Natural killer cell treated with Interleukin-12 subunit alpha and Interleukin-12 subunit beta and Interleukin-15 and Interleukin-18, amount 100 ng/mL, for 72 hours (primary cell): ENCODE measurements at places on chromosomes 12 and 14.
A peak's percentile ranks its signal among the peaks of the same experiment; 100 is the strongest.

GRCh38 chr14:57549016-57549564 lies 55.4 kb upstream of the CCDC198 start:
- no peak for DNase-seq

DNA sequence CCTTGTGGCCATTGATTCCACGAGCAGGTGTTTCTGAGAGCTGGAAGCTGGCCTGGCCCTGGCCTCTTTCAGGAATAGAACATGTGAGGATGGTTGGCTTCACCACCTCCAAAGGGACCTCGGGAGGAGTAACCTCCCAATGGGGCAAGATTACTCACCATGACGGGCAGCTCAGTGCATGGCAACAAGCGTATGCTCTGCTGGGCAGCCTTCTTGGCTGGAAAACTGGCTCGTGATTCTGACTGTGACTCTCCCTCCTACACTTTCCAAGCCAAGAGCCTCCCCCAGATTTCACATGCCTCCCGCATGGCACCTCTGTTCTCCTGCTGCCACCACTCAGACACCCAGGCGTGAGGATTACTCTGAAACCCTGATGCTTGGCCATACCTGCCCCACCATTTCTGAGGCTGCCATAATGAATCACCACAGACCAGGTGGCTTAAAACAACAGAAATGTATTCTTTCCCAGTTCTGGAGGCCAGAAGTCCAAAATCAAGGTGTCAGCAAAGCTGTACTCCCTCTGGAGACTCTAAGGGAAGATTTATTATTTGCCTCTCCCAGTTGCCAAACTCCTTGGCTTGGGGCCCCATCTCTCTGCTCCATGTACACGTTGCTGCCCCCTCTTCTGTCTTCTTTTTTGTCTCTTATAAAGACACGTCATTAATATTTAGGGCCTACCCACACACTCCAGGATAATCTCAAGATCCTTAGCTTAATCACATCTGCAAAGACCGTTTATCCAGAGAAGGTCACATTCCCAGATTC lies 215.9 kb downstream of the CHST11 start:
- DNase-seq = peak; percentile 58

DNA sequence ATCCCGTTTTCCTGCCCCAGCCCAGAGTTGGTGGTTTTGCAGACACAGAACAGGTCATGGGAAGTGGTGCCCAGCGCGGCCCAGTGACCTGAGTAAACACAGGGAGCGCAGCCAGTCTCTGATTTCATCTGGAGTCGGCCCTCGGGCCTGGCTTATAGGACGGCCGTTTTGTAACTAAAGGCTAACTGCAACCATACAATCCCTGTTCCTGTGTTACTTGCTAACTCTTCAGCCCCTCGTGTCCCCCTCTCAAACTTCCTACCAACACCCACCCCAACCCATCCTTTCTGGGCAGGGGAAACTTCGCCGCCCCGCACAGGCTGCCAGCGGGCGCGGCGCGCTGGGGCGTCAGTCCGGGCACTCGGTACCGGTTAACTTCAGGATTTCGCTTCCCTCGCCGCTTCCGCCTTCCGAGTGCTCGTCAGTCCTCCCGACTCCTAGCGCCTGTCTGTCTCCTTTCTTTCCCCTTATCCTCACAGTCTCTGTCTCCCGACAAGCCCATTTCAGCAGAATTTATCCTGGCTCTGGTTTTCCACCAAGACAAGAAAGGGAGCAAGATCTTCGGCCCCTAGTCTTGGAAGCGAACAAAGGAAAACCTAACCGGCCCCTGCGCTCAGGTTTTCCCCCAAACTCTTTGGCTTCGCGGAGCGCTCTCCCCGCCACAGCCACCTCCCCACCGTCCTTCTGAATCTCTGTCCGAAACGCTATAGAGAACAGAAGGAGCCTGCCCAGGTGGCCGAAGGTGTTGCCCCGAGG lies 2.0 kb downstream of the SIX1 start:
- DNase-seq = no peak

GRCh38 chr12:93572712-93573551 lies 457 bp downstream of the SOCS2 start:
- no peak for DNase-seq

- DNase-seq = peak; percentile 82
Observed at GRCh38 chr14:72420749-72421474, 473.0 kb downstream of the DPF3 start.

GRCh38 chr14:53032838-53033390 lies 82.1 kb upstream of the FERMT2 start:
- DNase-seq = no peak

DNA sequence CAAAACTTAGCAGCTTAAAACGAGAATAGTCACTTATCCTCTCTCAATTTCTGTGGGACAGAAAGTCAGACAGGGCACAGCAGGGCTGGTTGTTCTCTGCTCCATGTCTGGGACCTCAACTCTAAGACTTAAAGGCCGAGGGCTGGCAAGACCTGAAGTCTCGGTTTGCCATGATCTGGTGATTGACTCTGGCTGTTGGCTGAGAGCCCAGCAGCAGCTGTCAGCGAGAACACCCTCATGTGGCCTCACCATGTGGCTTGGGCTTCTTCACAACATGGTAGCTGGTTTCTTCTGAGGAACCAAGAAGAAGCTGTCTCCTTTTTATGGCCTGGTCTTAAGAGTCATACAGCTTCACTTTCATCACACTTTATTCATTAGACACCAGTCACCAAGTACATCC lies 1.7 kb upstream of the VASH1 start:
- no peak for DNase-seq

GRCh38 chr12:77999074-77999715 lies 168.5 kb downstream of the NAV3 start:
- no peak for DNase-seq

GRCh38 chr12:95458761-95459160 lies 15.2 kb upstream of the METAP2 start:
- no peak for DNase-seq

GRCh38 chr12:98002887-98003493 lies 512.4 kb upstream of the TMPO start:
- no peak for DNase-seq

- DNase-seq = no peak
Observed at GRCh38 chr12:69404851-69405565, 45.5 kb downstream of the YEATS4 start.

- DNase-seq = no peak
Observed at GRCh38 chr14:31788340-31788739, 227.1 kb downstream of the NUBPL start.

DNA sequence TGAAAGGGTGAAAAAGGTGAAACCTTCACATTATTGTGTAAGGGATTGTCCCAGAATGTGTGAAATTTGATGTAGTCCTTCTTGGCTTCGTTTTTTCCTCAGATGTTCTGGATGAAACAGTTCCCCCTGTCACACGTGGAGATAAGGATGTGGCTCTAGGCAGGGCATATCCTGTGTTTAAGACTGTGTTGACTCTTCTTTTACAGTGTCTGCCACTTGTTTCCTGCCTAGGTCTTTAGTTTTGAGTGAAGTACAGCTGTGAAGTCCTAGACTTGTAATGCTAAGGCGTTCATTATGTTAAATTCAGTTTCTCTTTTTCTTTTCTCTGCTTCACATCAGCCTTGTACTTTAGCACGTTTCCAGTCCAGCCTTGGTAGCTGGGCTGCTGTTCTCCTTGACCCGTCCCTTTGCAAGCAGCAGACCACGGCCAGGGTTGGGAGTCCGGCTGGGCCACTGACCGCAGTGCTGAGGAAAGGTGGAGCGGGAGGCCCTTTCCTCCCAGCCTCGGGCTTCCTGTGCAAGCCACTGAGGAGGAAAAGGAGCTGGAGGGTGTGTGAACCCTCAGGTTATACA lies 59.1 kb downstream of the RASSF3 start:
- peak; percentile 67 for DNase-seq

DNA sequence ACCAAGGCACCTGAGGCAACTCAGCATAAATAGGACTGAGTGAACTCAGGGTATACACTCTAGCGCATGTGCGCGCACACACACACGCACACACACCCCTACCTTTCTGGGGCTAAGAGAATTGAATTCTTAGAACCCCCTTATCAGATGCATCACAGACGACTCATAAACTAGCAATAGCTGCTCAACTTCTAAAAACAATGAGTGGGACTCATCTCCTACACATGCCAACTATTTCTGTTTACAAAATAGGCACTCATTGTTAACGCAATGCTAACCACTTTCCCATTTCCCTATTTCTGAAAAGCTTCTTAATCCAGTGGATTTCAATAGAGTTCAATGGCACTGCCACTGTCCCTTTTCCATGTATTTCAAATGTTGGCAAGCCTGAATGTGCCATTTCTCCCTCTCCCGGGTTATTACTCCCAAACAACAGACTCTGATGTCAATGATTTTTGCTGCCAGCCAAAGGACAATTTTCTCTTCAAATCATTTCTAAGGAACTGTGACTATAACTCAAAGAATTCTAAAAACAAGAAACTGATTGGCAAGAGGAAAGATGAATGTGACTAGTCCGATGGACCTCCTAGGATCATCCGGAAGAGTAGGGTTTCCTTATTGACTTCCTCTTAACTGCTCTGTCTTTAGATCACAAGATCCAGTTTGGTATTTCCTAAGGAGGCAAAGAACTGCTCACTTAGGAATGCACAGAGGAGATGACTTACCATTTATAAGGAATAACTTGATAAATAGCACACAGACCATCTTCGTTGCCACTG lies 48.8 kb downstream of the SLC38A1 start:
- DNase-seq = no peak

GRCh38 chr12:68924546-68924945 lies 8.4 kb downstream of the CPM start:
- no peak for DNase-seq

- DNase-seq = no peak
Observed at GRCh38 chr12:107288414-107289127, 195.2 kb upstream of the CRY1 start.

DNA sequence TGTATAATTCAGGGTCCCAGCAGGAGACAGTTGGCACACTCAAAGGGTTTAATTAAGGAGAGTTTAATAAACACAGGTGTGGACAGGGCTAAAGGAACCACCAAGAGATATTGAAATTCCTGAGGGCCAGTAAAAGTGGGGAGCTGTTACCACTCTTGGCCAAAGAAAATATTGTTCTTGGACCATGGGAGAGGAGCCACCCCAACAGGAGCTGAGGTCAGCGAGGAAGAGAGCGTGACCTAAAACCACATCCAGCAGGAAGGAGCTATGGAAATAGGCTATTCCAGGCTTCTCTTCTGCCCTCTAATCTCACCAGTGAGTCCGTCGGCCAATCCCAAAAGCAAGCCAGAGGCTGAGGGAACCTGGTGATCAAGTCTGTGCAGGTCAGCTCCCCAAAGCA lies 390.8 kb downstream of the MED13L start:
- DNase-seq = no peak

DNA sequence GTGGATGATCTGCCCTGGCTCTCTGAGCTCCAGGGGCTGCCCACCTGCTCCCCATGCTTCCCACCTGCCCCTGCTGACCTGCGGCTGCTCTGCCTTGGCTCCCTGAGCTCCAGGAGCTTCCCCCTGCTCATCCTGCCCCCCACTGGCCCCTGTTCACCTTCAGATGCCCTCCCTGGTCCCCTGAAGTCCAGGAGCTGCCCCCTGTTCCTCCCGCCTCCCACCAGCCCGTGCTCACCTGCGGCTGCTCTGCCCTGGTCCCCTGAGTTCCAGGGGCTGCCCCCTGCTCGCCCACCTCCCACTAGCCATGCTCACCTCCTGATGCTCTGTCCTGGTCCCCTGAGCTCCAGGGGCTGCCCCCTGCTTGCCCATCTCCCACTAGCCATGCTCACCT lies 219.7 kb downstream of the TMEM121 start:
- no peak for DNase-seq

- no peak for DNase-seq
Observed at GRCh38 chr14:100644784-100645183, 57.6 kb upstream of the BEGAIN start.

- peak; percentile 82 for DNase-seq
Observed at GRCh38 chr14:100645196-100645981, 58.2 kb upstream of the BEGAIN start.

- DNase-seq = no peak
Observed at GRCh38 chr12:1501695-1502378, 92.5 kb downstream of the FBXL14 start.

DNA sequence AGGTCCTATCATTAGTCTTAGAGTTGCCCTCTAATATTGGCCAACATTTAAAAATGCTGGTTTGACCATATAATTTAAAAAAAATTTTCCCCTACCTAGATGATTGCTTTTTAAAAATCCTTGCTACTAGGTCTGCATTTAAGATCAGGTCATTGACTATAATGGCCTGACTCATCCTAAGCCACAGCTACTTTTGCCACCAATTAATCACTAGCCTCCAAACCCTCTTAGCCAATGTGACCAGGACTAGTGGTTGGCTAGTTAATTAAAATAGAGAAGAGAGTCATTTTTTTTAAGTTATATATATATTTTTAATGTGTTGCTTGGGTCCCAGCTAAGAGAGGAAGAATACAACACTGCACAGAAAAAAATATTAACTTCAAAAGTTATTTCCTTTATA lies 57.5 kb downstream of the SOS2 start:
- DNase-seq = no peak

DNA sequence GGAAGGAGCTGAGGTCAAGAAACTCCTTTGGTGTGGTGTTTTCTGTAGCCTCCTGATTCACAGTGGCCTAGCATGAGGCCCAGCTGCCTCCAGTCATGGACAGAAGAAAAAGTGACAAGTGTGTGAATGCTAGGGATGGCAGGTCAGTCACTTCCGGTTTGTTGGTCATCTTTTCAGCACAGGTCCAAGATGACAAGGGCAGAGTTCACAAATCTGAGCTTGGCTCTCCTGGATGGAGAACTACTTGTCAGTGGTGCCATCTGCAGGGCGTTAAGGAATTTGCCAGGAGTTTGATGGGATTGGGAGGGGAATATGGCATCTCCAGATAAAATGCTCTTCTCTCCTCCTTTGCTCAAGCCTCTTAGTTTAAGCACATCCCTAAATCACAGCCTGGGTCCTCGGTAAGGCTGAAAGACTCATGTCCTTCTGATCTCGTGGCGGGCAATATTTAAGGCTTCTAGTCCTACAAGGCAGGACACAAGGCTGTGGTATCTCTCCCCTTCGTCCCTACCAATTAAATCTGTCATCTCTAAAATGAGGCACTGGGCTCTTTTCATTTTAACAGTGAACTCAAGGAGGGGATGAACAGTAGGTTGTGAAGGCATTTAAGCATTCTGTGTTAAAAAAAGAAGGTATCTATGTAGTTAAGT lies 10.0 kb downstream of the TUBA1B start:
- DNase-seq = no peak

GRCh38 chr12:41589878-41590277 lies 401.8 kb downstream of the PDZRN4 start:
- DNase-seq = no peak

DNA sequence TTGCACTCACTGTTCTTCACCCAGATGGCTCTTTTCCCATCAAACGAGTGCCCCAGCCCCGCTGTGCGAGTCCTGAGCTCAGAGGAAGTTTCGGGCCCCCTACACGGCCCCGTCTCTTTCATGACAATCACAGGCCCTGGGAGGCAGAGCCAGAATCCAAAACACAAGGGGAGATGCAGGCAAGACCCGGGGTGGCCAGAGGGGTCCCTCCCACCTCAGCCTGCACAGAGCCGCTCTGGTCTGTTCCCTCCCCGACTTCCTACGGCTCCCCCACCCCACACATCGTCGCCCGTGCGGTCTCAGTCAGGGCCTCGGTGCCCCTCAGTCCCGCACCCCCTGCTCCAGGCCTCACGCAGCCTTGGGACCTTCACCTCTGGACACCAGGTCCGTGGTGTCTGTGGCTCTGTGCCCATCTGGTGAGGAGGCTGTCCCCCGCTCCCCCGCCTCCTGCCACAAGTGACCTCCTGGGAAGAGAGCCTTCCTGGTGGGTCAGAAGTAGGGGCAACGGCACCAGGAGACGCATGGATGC lies 8.9 kb downstream of the GPR132 start:
- no peak for DNase-seq
